Skin of body (tissue), 3 donors: ENCODE measurements at places on chromosomes 12 and 14. TPM values are rescaled to one million over a fixed set of nuclear protein-coding genes. Genes with fewer than 3 reads are reported as not detected.

GRCh38 chr12:1890810-1891209 lies 27.6 kb downstream of the CACNA2D4 start:
- no peak for DNase-seq

- no peak for DNase-seq
Measured at GRCh38 chr12:92076101-92076500, 69.5 kb downstream of the BTG1 start.

The GLS2 gene
- 2.1 TPM for total RNA-seq

- no peak for DNase-seq
Measured at GRCh38 chr12:106118-106591, 39.6 kb downstream of the IQSEC3 start.

The SIX4 gene
- 4.4 TPM for total RNA-seq

DNA sequence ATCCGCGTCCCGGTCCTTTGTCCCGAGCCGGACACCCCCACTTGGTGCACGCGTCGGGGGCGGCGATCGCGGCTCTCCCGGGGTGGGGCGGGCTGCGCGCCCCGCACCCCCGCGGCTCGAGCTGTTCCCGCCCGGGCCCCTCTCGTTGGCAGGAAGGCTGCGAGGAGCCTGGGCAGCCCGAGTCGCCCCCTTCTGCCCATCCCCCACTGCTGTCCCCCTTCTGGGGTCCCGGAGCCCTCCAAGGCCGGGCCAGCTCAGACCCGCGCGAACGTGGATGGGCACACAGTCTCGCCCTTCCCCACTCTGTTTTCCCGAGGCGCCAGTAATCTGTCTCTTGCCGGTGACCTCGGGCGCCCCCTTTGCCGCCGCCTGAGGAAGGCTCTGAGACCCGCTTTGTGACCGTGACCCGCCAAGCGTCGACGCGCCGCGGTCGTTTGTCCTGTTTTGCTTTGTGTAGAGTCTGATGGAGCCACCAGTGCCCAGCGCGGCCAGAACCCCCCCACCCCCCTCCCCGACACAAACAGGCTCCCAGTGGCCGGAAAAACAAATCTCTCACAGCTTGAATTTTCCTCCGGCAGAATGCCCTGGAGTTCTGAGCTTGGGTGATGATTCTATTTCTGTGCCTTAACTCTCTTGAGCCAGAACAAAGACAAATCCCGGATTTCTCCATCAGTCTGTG lies 610 bp downstream of the C14orf132 start:
- DNase-seq: no peak

GRCh38 chr14:105152794-105153241 lies 15.8 kb downstream of the JAG2 start:
- DNase-seq: no peak

The IRAK3 gene
- total RNA-seq: 14.6 TPM

GRCh38 chr14:88502740-88503139 lies 52.1 kb downstream of the PTPN21 start:
- no peak for DNase-seq

The SLC7A8 gene
- total RNA-seq: 27.5 TPM

DNA sequence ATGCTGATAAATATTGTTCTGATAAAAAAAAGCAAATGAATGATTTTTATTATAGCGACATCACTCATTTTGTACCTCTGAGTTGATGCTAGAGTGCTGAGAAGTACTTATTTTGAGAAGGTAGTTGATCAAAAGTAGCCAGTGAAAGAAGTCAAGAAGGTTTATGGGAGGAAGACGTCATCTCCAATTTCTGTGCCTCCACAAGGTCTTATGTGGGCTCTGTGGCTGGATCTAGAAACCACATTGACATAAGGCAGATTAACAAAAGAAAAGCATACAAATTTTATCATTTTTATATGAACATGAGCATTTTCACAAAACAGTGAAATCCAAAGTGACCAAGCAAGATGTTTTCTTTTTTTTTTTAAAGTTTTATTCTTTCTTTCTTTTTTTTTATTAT lies 289.5 kb upstream of the FAR2 start:
- DNase-seq: no peak

The PCED1B gene
- total RNA-seq: 0.49 TPM

- DNase-seq: no peak
Measured at GRCh38 chr12:18239526-18239925, 21.8 kb upstream of the PIK3C2G start.

The DDX47 gene
- 63.4 TPM for total RNA-seq

DNA sequence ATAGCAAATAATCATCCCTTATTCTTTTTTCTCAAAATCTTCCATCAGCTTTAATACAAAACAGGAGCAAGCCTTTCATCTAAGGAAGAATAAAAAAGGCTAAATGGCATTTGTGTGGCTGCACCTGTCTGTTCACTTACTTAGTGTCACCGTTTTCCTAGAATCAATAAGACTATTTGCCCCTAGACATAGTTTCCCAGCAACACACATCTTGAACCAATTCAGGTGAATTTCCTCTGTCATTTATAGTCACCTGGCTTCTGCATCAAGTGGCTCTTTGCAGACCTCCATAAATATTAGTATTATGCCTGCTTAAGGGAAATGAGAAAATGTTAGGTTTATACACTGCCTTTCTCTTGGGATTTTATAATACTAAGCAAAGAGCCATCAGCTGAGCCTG lies 17.4 kb upstream of the GCH1 start:
- DNase-seq: no peak

DNA sequence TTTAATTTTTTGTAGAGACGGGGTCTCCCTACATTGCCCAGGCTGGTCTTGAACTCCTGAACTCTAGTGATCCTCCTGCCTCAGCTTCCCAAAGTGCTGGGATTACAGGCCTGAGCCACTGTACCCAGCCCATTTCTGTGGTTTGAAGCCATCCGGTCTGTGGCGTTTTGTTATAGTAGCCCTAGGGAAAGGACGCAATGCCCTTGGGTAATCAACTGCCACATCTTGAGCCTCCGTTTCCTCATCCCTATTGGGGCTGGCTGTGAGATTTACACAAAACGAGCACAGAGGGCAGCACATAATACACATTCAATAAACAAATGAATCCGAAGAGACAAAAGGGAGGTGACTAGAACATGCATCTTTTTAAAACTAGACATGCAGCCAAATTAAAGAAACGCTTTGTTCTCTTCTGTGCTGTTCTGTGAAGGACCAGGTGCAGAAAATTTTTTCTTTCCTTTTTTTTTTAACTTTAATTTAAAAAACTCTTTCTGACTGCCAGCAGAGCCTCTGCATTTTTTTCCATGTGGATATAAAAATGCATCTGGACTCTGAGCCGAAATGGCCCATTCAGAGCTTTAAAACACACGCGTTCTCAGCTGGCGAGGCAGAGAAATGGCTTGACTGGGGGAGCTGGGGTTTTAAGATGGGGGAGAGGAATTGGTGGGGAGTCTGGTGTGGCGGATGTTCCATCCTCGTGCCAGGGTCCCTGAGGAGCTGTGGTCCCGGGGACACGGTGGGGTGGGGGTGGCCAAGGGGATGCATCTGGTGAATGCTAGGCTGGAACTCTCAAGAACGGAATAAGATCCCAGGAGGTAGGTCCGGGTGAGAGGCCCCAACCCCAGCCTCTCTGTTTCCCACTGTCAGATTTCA lies 119.0 kb downstream of the RBM19 start:
- no peak for DNase-seq

DNA sequence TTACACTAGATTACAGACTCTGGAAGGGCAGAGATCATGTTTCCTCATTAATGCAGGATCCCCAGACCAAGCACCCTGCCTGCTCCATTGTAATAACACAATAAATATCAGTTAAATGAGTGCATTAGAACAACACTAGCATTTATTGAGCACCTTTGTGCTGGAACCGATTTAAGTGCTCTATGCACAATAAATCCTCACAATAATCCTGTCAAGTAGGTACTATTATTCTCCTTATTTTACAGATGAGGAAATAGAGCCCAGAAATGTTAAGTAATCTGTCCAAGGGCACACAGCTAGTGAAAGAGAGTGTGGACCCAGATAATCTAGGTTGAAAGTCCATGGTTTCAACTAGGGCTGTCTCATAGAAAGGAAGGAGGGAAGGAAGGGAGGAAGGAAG lies 69.8 kb downstream of the MAP1LC3B2 start:
- no peak for DNase-seq

The KRT79 gene
- total RNA-seq: 68.7 TPM

The AQP6 gene
- total RNA-seq: 0.20 TPM

The NID2 gene
- 68.8 TPM for total RNA-seq

The TSHR gene
- 2.9 TPM for total RNA-seq

GRCh38 chr12:91717804-91718203 lies 427.8 kb downstream of the BTG1 start:
- no peak for DNase-seq

- DNase-seq: no peak
Measured at GRCh38 chr12:115519359-115519758, 758.1 kb downstream of the MED13L start.

- DNase-seq: no peak
Measured at GRCh38 chr12:75978677-75979076, 52.9 kb downstream of the PHLDA1 start.

- no peak for DNase-seq
Measured at GRCh38 chr12:95773320-95773719, 17.2 kb downstream of the NTN4 start.

DNA sequence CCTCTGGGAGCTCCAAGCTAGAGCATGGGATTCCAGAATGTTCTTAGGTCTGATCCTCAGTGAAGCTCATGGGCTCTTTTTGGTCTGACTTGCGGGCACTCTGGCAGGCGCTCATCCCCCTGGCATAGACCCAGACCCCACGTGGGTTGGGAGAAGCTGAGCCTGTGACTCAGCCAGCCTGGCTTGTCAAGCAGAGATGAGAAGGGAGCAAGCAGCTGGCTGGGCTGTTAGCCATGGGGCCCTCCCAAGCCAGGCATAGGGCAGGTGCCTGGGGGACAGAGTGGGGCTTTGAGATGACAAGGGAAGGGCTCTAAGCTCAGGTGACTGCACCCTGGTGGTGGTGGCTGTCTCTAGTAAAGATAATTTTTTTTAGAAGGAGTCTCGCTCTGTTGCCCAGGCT lies 80.3 kb upstream of the NOS1 start:
- DNase-seq: no peak

- no peak for DNase-seq
Measured at GRCh38 chr12:25866586-25867378, 91.7 kb upstream of the RASSF8 start.

- no peak for DNase-seq
Measured at GRCh38 chr14:35353409-35354172, 51.0 kb downstream of the NFKBIA start.

- DNase-seq: no peak
Measured at GRCh38 chr12:71710276-71711125, 24.6 kb downstream of the TMEM19 start.

DNA sequence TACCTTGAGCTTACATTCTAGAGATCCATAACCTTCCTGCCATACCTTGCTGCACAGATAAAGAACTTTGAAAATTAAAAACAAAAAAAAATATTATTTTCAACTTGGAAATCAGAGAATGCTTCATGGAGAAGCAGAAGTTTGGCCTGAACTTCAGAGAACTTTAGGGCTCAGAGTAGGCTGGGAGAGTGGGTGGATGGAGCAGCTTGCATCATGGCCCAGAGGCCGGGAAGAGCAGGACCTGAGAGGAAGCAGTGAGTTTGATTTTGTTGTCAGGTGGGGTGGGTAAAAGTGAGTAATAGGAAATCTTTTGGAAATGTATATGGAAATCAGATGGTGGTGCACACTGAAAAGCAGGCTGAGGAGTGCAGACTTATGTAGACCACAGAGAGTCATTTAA lies 228.5 kb upstream of the KRR1 start:
- DNase-seq: no peak

The NYNRIN gene
- total RNA-seq: 33.0 TPM

DNA sequence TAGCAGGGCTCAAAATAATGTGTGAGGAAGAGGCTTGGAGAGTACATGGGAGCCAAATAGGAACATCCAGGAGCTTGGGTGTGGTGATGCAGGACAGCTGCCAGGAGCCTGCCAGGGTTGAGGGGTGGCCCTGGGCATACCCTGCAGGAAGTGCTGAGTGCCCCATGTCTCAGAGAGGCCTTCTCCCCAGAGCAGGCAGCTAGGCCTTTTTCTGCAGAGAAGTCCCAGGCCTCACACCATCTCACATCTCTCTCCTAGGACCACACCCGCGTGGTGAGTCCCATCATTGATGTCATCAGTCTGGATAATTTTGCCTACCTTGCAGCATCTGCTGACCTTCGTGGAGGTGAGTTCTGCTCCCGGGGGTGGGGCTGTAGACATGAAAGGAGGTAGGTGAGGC lies 66.9 kb downstream of the ERH start:
- DNase-seq: no peak

- DNase-seq: no peak
Measured at GRCh38 chr14:44505588-44505987, 1.5 kb downstream of the FSCB start.

- DNase-seq: no peak
Measured at GRCh38 chr12:3152011-3152511, 74.9 kb downstream of the TSPAN9 start.

The PMCH gene
- total RNA-seq: not detected

The LRTM2 gene
- 0.20 TPM for total RNA-seq

DNA sequence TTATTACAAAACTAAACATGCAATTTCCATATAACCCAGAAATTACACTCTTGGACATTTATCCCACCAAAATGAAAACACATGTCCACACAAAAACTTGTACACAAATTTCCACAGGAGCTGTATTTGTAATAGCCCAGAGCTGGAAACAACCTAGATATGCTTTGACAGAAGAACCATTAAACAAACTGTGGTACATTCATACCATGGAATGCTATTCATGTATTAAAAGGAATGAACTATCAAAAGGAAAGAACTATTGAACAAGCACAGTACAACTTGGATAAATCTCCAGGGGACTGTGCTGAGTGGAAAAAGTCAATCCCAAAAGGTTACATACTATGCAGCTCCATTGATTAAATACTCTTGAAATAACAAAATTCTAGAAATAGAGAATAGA lies 35.8 kb upstream of the ERGIC2 start:
- DNase-seq: no peak

DNA sequence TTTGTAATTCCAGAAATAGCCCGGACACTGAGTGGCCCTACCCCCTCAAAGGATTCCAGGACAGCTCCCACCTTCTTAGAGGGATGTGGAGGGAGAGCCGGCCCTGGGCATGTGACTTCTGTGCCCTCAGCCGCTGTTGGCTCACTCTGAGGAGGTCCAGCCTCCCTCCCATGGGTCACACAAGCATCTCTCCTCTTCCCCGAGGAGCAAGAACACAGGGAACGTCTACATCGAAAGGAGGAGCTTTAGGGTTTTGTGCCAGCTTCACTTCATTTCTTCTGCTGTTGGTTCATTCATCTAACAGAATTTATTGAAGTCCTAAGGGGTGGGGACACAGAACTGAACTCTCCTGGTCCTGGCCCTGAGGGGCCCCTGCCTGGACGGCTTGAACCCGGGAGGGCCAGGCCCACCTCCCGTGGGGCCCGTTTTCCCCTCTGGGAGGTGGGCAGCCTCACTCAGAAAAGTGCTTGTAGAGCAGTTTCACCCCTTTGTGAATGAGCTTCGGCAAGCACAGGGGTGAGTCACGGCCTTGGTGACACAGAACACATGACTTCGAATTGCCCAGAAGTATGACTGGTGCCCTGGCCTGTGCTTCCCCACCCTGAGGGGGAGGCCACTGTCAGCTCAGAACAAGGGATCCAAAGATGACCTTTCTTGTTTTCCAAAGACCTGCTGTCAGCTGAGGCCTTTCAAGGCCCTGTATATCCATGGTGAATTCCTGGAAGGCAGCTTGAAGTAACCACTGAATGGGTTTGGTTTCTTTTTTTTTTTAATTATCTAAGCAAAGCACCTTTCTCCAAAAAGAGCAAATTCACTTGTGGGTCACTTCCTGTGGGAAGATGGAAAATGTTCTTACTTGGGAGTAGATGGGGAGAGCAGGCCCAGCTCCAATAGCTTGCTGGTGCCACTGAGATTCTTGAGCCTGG lies 39.2 kb downstream of the NFKBIA start:
- DNase-seq: no peak

- no peak for DNase-seq
Measured at GRCh38 chr14:51453869-51454268, 197.8 kb upstream of the FRMD6 start.
